Upper lobe of right lung (tissue), 1 donor: ENCODE measurements at places on chromosomes 4 and X. TPM values are rescaled to one million over a fixed set of nuclear protein-coding genes. Genes with fewer than 3 reads are reported as not detected.

The PDE6B gene
- 9.1 TPM for total RNA-seq

The TCEANC gene
- total RNA-seq = 6.4 TPM

The ELOVL6 gene
- 4.7 TPM for total RNA-seq

The TMSB15A gene
- total RNA-seq = 1.9 TPM

The SGMS2 gene
- 67.8 TPM for total RNA-seq

The MAGEB1 gene
- total RNA-seq = not detected

The CNKSR2 gene
- total RNA-seq = 7.2 TPM

The PSAPL1 gene
- total RNA-seq = 0.14 TPM

The SERTM2 gene
- 1.6 TPM for total RNA-seq

The AMTN gene
- total RNA-seq = not detected

The MAOB gene
- total RNA-seq = 38.9 TPM

The GABRG1 gene
- total RNA-seq = not detected

The GAGE12H gene
- total RNA-seq = not detected

The SYN1 gene
- total RNA-seq = 0.75 TPM

The ARHGAP36 gene
- total RNA-seq = not detected

The CSTF2 gene
- total RNA-seq = 12.2 TPM

The RASL11B gene
- total RNA-seq = 2.2 TPM

The CENPVL2 gene
- total RNA-seq = not detected

The CYLC1 gene
- not detected for total RNA-seq

The CT45A3 gene
- total RNA-seq = 0.58 TPM

The SSX1 gene
- total RNA-seq = not detected

The RS1 gene
- total RNA-seq = 4.7 TPM

The CSAG2 gene
- total RNA-seq = not detected

The SPARCL1 gene
- 369 TPM for total RNA-seq

The CTAG1B gene
- total RNA-seq = not detected

The TMEM150C gene
- 5.9 TPM for total RNA-seq

The DTHD1 gene
- total RNA-seq = 0.55 TPM

The FRG1 gene
- 38.2 TPM for total RNA-seq

The C4orf50 gene
- total RNA-seq = 0.12 TPM

The MYL5 gene
- total RNA-seq = 9.7 TPM

The CXorf66 gene
- not detected for total RNA-seq

The SSX2B gene
- total RNA-seq = not detected

The DMD gene
- 24.7 TPM for total RNA-seq

The GRIA2 gene
- not detected for total RNA-seq

The FAM47E gene
- 3.6 TPM for total RNA-seq

The MSX1 gene
- total RNA-seq = 2.5 TPM

The MAEA gene
- 63.2 TPM for total RNA-seq

The HSD17B13 gene
- total RNA-seq = 1.7 TPM

The KCNIP4 gene
- not detected for total RNA-seq

The TLR6 gene
- 9.6 TPM for total RNA-seq

The HAUS7 gene
- total RNA-seq = 23.0 TPM

The FGFR3 gene
- 32.1 TPM for total RNA-seq

The SPANXN5 gene
- not detected for total RNA-seq

The GUCY1B1 gene
- 21.9 TPM for total RNA-seq

The CABS1 gene
- total RNA-seq = not detected

The WAS gene
- 25.3 TPM for total RNA-seq
